ENCODE measurements at places on chromosomes 16 and 17.

GRCh38 chr16:84607694-84608093 lies 10.2 kb downstream of the COTL1 start:
- peak; percentile 94 for DNase-seq

- DNase-seq, result no peak
These were observed 4.6 kb upstream of the NPRL3 start for GRCh38 chr16:143047-143446.

- no peak for DNase-seq
These were observed 9.3 kb upstream of the MAF start for GRCh38 chr16:79609861-79610260.

DNA sequence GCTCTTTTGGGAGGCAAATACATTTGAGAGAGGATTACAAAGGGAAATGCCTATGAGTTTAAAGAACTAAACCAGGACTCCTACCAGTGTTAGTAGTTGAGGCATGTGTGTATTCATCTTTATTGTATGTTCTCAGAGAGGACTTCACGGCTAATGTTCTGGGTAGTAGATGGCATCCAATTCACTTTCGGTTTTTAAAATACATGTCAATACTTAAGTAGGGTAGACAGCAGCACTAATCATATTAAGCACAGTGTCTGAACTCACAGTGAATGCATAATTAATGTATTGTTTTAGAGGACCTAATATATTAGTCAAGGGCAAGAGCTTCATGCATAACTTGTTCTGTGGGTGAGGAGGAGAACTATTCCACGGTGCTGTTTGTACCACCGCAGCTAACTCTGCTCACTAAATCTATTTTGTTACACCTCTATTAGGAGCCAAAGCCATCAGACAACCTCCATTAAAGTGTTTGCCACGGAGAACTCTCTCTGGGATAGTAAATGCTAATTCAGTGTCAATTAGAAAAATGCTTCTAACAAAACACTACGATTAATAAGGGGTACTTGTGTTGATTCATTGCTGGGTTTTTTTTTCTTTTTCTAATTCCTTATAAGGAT lies 56.3 kb downstream of the COX10 start:
- DNase-seq, result no peak

- DNase-seq, result peak; percentile 35
These were observed 24.5 kb upstream of the HYDIN start for GRCh38 chr16:71254832-71255525.

DNA sequence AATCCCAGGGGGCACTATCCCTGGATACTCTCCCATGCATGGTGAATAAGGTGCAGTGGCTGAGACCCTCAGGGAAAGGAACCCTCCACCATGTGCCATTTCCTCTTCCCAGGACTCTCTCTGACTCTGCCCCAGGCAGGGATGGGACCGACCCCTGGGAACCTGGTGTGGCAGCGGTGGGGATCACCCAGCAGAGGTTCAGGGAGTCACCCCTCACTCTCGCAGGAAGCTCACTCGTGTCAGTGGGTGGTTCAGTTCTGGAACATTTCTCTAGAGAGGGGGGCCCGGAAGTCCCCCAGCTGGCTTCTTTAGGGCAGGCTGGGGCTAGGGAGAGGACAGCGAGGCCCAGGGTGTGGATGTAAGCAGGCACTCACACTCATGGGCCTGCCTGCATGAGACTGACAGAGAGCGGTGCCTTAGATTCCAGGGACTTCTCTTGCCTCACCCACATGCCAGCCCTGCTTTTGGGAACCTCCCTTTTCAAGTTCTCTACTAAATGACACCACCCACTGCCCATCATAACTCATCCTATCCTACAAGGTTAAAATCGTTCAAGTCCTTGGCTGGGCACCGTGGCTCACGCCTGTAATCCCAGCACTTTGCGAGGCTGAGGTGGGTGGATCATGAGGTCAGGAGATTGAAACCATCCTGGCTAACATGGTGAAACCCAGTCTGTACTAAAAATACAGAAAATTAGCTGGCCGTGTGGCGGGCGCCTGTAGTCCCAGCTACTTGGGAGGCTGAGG lies 109.7 kb upstream of the SDK2 start:
- no peak for DNase-seq

GRCh38 chr17:77235370-77235941 lies 94.7 kb downstream of the SEC14L1 start:
- peak; percentile 83 for DNase-seq

GRCh38 chr17:58263773-58264172 lies 17.0 kb downstream of the MPO start:
- DNase-seq, result no peak

- DNase-seq, result peak; percentile 96
These were observed 12.5 kb upstream of the SREBF1 start for GRCh38 chr17:17849147-17849820.

DNA sequence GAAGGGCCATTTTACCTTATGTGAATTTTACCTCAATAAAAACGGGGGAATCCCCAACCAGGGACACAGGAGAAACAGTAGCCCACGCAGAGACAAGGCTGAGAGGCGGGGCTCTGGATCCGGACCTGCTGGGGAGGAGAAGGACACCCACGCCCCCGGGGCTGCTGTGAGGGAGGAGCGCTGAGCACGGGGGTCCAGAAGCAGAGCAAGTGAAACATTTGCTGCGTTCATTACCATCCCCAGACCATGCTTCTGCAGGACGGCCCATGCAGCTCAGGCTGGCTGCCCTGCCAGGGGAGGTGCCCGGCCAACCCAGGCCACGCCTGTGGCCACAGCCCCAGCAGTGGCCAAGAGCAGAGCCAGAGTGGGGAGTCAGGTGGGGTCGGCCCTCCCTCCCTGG lies 50.0 kb downstream of the KCNJ18 start:
- DNase-seq, result no peak
